Stimulated activated CD8-positive, alpha-beta memory T cell treated with anti-CD3 and anti-CD28 coated beads, Interleukin-7, amount 100 ng/mL, for 24 hours (primary cell): ENCODE measurements at places on chromosomes 4 and X.

DNA sequence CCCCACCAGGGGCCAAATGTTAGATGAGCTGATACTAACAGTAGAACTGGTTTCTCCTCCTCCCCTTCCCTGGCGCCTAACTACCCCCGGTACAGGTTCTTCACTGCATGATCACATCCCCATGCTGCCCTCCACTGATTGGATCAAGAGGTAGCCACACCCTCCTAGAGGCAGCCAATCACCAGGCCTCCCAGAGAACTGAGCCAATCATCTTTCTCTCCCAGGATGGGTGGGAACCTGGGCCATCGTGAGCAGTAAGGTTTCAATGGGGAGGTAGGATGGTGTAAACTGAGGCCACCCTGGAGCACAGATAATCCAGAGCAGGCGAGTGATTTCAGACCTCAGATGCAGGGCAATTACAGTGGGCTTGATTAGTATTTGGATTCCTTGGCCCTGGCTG lies 64.2 kb downstream of the PPP2R2C start:
- DNase-seq: no peak

- no peak for DNase-seq
These were observed 67.9 kb downstream of the TMLHE start for GRCh38 chrX:155544881-155545280.

- DNase-seq: no peak
These were observed 304.0 kb upstream of the BMP3 start for GRCh38 chr4:80726471-80726870.

GRCh38 chr4:75542824-75543223 lies 13.0 kb upstream of the ODAPH start:
- no peak for DNase-seq

DNA sequence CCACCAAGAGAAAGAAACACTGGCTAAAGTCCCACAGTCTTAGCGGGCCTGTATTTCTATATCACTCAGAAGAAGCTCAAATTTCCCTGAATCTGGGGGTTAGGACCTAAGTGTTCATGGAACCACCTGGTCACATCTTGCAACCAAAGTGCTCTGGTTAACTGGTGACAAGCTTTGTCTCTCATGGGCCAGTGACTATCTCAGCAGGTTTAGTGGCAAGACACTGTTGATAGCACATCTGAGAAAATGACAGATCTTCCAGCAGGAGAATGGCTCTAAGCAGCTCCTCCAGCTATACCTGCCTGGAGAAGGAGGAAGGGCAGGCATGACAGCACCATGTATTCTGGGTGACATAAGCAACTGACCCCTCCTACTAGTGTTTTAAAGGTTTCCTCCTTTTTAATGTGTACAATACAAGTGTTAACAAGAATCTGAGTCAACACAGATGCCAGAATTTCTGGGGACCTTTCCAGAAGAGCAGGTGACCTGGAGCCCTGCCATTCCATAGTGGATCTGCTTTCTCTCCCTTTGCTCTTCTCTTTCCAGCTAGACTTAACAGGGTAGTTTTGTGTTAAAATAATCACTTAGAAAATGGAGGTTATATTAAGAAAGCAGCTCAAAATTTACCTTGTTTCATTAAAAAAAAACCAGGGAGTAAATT lies 17.3 kb upstream of the QRFPR start:
- DNase-seq: no peak

DNA sequence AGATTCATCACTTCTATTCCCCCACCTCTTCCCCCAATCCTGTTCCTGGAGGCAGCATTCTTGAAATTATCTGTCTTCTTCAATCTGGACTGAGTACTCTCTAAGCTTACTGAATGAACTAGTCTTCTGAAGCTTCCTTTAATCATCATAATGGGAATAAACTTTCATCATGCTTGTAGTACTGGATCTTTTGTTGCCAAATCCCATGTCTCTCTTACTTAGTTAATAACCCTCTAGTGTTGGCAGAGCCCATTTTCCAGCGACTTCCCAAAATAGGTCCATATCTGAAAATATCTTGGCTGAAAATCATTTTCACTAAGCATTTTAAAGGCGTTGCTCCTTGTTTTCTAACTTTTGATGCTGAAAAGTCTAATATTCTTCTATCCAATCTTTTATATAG lies 39.6 kb downstream of the RPS6KA3 start:
- no peak for DNase-seq

DNA sequence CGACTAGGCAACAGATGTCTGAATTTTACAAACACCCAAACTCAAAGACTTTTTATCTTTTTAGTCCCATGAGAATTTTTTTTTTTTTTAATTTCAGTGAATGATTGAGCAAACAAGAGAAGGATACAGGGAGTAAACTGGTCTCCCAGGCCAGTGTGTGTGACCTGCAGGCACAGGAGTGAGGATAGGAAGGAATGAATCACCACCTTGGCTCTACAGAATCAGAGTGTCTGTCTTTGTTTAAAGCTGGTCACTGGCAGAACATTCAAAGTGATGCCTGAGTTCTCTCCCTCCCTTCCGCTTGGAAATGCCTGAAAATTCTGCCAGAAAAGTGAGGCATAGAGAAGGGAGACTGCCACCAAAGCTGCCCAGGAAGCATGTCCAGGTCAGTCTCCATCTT lies 69.5 kb downstream of the PARM1 start:
- no peak for DNase-seq

DNA sequence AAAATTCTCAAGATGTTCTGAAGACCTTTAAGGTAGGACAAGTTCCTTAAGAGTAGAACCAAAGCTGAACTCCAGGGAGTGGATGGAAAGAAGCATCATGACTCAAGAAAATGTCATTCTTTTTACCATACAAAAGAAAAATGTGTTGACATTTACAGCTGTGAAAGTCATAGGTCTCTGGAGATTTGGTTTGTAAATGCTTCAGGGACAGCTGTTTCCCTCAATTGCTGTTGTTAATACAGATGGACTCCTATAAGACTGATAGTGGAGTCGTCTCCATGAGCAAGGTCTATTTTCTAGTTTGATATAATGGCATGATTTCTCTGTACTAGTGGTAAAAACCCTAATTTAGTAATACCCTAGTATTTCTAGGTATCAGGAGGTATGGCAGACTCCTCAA lies 101.7 kb downstream of the PHOX2B start:
- DNase-seq: no peak

GRCh38 chrX:57651169-57651919 lies 28.7 kb downstream of the NLRP2B start:
- DNase-seq: no peak

DNA sequence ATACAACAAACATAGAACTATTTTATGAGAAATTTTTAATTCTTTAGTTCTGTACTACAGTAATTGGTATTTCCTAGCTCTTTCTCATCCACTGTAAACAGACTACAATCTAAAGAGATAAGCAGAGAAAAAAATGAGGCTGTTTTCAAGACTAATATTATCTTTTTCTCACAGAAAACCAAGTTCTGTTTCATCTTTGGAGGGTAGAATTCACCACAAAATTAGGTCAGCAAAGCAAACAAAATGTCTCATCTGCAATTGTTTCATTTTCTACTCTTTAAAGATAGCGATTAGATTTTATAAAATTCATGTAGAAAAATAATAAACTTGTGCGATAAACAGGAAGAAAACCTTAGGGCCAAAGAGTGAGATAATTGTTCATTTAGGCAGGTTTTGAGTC lies 10.8 kb downstream of the APOO start:
- DNase-seq: no peak

- no peak for DNase-seq
These were observed 116.0 kb upstream of the RPS6KA3 start for GRCh38 chrX:20382518-20383297.

- DNase-seq: no peak
These were observed 451 bp upstream of the FGD1 start for GRCh38 chrX:54496517-54496852.

- DNase-seq: no peak
These were observed 133.6 kb upstream of the FAM9C start for GRCh38 chrX:13177921-13178566.

GRCh38 chrX:16185725-16186136 lies 18.4 kb downstream of the MAGEB17 start:
- no peak for DNase-seq

- DNase-seq: no peak
These were observed 6.9 kb upstream of the CXCL1 start for GRCh38 chr4:73862322-73862721.

DNA sequence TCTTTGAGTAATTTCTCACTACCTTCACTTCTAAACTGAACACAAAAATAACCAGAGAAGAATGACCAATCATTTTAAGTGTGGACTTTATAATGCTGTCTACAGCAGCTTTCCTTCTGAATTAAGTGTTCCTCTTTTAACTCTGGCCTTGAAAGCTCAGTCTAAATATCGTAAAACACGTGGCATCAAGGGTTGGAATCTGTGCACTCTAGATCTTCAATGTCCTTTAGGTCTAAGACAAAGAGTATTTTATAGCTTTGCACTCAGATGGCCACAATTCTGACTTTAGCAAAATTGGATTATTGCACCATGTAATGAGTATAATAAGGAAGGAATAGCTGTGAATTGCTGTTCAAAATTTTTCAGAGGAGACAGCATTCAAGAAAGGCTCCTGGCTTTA lies 197.1 kb upstream of the UGT8 start:
- no peak for DNase-seq

GRCh38 chrX:73817393-73818199 lies 254.6 kb downstream of the CHIC1 start:
- DNase-seq: no peak

- no peak for DNase-seq
These were observed 6.7 kb upstream of the HGFAC start for GRCh38 chr4:3434881-3435685.

GRCh38 chr4:38237139-38237538 lies 276.9 kb downstream of the PTTG2 start:
- DNase-seq: no peak

DNA sequence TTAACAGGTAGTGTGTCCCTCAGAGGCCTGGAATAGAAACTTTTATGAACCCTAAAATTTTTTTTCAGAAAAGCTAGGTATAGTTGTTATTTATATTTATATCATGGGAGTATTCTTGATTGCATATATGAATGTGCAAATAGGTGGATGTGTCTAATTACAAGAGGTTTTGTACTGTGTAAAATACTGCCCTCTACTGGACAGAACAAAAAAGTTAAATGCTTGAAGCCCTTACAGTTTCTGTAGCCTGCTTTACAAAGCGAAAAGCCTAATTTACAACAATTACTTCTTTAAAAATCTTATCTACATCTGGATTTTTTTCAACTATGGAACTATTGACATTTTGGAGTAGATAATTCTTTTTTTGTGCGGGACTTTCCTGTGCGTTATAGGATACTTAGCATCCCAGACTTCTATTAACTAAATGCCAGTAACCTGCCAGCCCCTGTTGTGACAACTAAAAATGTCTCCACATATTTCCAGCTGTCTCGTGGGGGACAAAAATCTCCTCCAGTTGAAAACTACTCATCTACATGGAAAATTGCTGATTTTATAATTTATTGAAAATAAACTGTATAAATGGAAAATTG lies 35.1 kb downstream of the ENPEP start:
- DNase-seq: no peak

DNA sequence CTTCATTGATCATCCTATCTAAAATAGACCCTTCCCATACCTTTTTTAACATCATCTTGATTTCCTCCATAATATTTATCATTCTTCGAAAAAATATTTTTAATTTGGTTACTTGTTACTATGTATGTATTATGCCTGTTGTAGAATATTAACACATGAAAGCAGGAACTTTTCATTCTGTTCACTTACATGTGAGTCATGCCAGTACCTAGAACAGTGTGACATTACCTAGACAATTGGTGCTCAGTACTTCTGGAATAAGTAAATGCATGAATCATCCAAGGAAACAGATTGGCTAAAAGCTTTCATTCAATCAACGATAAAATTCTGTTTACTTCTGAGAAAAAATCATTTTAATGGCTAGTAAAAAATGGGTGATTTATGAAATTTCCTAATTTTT lies 76.4 kb downstream of the CXXC4 start:
- no peak for DNase-seq

- DNase-seq: no peak
These were observed 184.2 kb upstream of the HCCS start for GRCh38 chrX:10926891-10927290.

GRCh38 chrX:55011294-55011693 lies 11.1 kb downstream of the APEX2 start:
- no peak for DNase-seq

DNA sequence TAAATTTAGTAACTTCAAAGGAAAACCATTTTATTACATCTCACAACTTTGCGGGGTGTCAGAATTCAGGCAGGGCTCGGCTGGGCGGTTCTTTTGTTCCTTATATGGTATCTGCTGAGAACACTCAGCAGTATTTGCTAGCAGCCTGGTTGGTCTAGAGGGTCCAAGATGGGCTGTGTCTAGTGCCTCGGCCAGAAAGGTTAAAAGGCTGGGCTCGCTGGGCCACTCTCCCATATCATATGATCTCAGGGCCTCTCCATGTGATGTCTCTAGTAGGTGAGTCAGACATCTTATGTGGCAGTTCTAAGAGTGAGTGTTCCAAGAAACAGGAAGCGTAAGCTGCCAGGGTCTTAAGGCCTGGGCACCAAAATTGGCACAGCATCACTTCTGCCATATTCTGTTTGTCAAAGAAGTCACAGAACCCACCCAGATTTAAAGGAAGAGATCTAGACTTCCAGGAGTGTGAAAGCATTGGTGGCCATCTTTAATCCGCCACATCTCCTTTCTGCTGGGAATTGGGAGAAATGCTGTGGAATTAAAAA lies 100.9 kb upstream of the ATP6AP2 start:
- DNase-seq: no peak

GRCh38 chrX:38109042-38109898 lies 102.9 kb downstream of the SYTL5 start:
- no peak for DNase-seq

DNA sequence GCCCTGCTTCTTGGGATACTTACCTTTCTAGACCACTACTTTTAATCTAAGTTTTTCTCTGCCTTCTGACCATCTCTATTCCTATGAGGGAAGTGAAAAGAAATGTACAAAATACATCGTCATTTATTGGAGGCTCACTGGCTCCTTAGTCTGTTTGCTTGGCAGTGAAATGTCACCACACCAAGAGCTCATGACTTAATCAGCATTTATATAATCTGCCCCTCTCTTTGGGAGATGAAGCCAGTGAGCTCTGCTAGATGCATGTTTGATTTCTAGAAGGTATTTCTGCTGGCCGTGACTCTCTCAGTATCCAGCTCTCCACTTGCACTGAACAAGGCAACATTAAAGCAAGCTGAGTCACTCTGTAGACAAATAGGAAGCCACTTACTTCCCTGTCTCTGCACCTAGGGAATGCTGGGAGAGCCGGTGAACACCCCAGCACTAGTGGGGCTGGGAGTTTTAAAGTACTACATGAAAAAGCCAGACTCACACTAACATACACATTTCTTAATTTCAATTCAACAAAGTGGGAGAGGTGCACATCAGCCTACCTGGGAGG lies 79.1 kb downstream of the MID1IP1 start:
- no peak for DNase-seq

GRCh38 chr4:7320206-7320797 lies 114.4 kb downstream of the PSAPL1 start:
- DNase-seq: no peak

DNA sequence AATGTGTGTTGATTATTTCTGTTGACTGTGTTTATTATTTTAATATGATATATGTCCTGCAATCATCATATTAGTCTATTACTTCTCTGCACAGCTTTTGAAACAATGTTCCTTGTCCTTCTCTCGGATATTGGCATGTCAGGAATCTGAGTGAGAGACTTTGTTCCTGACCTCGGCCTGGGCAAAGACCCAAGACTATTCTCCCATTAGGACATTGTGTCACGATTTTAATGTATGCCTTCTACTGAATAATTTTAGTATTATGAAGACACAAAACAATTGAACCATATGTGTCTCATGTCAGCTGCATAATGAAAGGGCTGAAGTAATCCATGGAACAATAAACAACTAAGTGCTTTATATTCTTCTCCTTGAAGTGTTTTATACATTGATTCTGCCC lies 580.8 kb upstream of the TENM3 start:
- DNase-seq: no peak
